ENCODE measurements at places on chromosomes 2 and 18.

GRCh38 chr2:70831861-70832260 lies 3.8 kb downstream of the CD207 start:
- no peak for DNase-seq

GRCh38 chr2:174364628-174365027 lies 29.9 kb downstream of the SP9 start:
- DNase-seq = no peak

GRCh38 chr18:59354731-59355130 lies 4.3 kb downstream of the LMAN1 start:
- no peak for DNase-seq

- DNase-seq = no peak
Measured at GRCh38 chr2:207660994-207661393, 35.8 kb upstream of the METTL21A start.

DNA sequence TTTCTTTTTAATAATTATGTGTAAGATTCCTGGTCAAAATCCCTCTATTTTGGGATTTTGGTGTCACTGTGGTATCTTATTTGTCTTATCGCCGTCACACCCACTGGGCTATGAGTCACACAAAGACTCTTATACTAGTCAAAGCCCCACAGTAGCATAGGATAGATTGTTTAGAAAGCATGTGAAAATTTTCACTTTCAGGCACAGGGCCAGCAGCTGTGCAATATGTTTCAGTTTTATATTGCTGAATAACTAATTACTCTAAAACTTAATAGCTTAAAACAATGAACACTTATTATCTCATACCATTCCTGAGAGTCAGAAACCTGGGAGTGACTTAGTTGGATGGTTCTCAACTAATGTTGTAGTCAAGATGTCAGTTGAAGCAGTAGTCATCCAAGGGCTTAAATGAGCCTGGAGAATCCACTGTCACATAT lies 24.0 kb downstream of the CFAP210 start:
- no peak for DNase-seq

GRCh38 chr18:74897971-74898657 lies 300.4 kb downstream of the ZNF407 start:
- no peak for DNase-seq

GRCh38 chr2:118622108-118622507 lies 225.3 kb downstream of the EN1 start:
- no peak for DNase-seq

DNA sequence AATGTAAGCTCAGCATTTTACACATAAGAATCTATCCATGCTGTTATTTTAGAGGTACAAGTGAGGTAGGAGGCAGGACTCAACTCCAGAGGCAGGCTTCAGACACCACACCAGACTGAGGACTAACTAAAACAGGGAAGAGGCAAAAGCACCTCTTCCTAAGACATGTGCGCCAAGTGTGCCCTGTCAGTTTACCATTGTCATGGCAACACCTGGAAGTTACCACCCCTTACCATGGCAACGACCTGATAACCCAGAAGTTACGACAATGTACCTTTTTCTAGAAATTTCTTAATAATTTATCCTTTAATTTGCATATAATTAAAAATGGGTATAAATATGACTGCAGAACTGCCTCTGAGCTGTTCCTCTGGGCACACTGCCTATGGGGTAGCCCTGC lies 160.1 kb downstream of the FAM124B start:
- DNase-seq = no peak

GRCh38 chr2:232544674-232545073 lies 5.2 kb downstream of the CHRNG start:
- no peak for DNase-seq

GRCh38 chr2:135825131-135825530 lies 11.9 kb downstream of the LCT start:
- no peak for DNase-seq

DNA sequence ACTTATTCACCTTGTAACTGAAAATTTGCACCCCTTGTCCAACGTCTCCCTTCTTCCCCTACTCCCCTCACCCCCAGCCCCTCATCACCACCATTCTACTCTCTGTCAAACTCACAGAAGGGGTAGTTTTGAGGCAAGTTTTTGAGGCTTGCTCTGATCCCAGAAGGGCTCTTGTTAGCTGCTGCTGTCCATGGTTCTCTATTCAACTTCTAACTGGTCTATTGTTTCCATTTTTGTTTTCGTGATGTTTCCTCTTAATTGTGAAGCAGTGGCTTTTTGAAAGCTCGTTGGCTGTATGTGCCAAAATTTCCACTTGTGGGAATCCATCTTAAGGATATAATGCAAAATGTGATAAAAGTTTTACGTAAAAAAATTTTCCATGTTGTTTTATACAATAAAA lies 92.5 kb upstream of the CRACDL start:
- no peak for DNase-seq

Data from stimulated activated CD4-positive, alpha-beta T cell treated with anti-CD3 and anti-CD28 coated beads, Interleukin-1b, Interleukin-23, amount 100 ng/mL, for 1 hour (primary cell).